ENCODE measurements at places on chromosomes 1 and 21.

GRCh38 chr1:115530407-115530806 is 111.4 kb upstream of the VANGL1 start:
- peak; percentile 67 for DNase-seq

GRCh38 chr21:34530261-34530660 is 18.3 kb upstream of the KCNE1 start:
- DNase-seq, result peak; percentile 85

- no peak for DNase-seq
Observed at GRCh38 chr1:214192825-214193643, 87.9 kb upstream of the SMYD2 start.

DNA sequence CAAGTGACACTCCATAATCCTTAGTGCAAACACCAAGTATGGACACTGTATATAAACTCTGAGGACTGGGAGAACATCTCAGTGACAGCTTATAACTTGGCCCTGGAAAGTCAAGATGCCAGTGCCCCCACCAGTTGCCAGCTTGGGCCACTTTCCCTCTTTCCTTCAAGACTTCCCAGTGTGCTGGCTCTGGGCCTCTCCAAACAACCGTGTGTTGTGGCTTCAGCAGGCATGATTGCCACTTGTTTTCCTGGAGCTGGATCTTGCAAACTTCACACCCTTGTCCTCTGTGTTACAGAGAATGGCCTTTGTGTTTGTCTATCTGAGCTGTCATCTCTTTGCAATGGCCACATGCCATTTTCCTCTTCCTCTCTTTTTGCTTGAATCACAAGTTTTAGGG is 37.0 kb downstream of the CCDC185 start:
- no peak for DNase-seq

GRCh38 chr1:221098471-221099405 is 219.5 kb downstream of the HLX start:
- DNase-seq, result no peak

DNA sequence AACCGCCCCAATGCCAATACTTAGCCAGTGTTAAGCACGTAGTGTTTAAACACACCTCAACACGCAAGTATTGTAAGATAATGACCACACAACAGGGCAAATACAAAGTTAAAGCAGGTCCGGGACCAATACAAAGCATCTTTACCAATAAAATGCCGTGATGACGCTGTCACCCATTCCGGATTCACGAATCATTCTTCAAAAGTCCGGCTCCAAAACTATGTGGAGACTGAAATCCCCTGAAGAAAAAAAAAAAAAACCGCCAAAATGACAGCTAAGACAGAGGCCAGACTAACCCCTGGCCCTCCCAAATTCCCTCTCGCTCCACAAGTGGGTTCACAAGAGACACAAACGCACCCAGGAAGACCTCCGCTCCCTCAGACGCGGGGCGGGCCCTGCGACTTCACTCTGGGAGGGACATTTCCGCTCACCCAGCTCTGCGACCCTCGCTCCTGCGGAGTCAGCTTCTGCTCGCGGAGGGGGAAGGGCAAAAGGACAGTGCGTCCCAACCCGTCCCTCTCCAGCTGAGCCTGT is 625 bp upstream of the DARS2 start:
- DNase-seq, result no peak

DNA sequence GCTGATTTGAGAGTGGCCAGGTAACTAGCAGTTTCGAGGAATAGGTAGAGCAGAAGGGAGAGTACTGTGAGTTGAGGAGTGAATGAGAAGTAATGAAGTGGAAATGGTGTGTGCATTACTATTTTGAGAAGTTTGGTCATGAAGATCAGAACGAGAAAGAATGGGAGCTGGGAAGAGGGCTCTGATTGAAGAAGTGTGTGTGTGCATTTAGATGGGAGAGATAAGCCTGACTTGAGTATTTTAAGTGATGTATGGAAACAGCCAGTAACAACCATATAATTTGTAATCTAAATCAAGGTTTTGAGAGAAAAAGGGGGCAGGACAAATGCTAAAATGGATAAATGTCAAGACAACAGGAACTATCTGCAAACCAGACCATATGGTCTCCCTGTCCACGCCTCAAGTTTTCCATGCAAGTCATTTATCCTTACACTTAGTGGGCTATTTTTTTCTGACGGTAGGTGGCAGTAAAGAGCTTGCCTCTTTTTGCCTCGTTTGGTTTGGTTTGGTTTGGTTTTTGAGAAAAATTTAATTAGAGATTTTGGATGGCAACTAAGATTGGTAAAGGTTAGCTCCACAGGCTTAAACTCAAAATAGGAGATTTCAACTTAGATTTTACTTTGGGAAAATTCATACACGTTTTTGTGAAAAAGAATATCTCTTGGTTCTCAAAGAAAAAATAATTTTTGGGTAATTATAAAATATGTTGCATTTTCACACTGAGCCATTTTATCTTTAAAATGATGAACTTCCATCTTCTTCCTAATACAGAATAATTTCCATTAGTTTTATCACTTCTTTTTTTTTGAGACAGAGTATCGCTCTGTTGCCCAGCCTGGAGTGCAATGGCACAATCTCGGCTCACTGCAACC is 9.5 kb upstream of the B3GALNT2 start:
- no peak for DNase-seq

DNA sequence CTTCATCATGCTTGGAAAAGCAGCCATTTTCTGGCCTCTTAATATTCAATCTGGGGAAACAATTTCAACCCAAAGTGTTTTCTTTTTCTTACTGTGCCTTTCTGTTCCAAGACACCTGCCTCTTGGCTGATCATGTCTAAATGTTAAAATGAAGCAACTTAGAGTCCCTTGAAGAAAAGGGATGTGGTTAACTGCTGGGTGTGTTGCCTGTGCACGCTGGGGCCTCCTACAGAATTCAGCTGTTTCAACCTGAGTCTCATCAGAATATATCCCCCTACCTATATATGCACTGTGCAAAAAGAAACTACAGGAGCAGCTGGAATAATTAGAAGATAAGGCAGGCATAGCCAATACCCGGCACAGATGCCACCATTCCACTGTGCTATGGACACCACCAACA is 222.0 kb downstream of the OMA1 start:
- DNase-seq, result no peak

DNA sequence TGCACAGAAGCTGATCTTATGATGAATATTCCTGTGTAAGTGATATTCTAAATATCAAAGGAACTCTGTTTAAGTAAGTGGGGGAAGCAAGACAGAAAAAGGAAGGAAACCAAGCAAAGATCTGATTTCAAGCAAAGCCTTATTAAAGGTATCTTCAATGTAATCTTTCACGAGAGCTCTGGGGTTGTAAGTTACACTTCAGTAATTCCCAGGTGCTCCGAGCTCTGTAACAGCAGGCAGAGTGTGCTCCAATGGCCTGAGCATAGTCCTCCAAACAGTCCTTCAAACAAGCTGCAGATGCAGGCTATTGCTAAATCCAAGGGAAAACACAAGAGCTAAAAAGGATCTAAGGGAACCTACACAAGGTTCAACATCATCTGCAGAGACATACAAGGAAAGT is 949.7 kb upstream of the TMPRSS15 start:
- no peak for DNase-seq

DNA sequence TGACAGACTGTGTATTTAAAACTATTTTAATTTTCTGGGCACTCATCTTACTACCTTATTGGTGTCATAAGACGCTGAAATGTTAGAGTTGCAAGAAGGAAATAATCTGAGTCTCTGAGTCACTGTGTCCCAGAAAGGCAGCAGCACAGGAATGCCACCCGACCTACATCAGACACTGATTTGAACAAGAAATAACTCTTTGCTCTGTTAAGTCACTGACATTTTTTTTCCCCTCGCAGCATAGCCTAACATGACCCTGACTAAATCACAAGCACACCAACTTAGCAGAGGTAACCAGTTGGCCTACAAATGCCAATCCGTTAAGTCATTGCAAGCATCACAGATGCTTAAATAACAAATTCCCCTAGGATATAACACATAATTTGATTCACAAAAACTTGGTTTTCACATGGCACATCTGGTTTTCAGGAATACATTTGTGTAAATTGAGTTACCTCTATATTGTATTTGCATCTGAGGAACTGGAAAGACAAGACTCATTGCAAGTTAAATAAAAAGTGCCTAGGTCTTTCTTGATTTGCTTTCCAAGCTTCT is 349.1 kb downstream of the SEC16B start:
- DNase-seq, result peak; percentile 12

GRCh38 chr1:938088-938683 is 14.5 kb downstream of the SAMD11 start:
- DNase-seq, result no peak

- no peak for DNase-seq
Observed at GRCh38 chr1:69967245-69967766, 238.1 kb downstream of the LRRC40 start.

- DNase-seq, result no peak
Observed at GRCh38 chr1:179016706-179017382, 8.8 kb upstream of the FAM20B start.

GRCh38 chr1:236067854-236068454 is 3.1 kb upstream of the NID1 start:
- DNase-seq, result no peak

DNA sequence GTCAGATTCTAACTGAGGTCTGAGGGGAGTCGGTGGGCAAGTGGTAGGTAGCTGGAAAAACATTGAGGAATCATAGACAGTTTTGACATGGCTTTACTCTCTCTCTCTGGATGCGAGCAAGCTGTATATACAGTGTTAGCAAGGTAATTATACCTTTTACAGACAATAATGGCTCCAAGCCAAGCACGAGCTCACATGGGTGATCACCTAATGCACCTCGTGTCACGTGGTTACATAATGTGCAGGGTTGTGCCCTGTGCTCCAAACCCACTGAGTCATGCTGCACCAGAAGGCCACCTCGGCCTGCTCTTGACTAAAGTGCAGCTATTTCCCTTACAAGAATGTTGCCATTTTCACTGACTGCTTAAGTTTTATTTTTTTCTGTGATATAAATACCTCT is 7.6 kb upstream of the CLCA2 start:
- DNase-seq, result no peak

GRCh38 chr1:30700528-30701257 is 22.7 kb downstream of the MATN1 start:
- DNase-seq, result peak; percentile 30

- DNase-seq, result no peak
Observed at GRCh38 chr21:43877936-43878575, 13.0 kb downstream of the AGPAT3 start.

GRCh38 chr1:44405031-44405797 is at the start of gene RNF220:
TSS of gene RNF220 (plus strand) at chr1:44405255.
- peak; percentile 27 for DNase-seq

DNA sequence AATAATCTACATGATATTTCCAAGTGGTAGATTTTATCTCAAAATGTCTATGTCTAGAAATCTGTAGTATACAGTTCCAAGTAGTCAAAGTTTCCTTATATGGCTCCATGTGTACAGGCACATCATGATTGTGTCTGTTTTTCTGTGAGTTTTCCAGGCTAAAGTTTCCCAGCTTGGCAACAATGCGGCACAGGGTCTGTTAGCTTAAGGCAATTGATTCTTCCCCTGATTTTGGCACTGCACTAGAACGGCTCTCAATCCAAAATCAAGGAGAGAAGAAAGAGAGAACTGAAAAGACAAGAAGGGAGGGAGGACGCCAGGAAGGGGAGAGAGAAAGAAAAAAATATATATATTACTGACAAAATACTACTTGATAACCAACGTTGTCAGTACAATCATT is 193.9 kb upstream of the SNX7 start:
- no peak for DNase-seq

DNA sequence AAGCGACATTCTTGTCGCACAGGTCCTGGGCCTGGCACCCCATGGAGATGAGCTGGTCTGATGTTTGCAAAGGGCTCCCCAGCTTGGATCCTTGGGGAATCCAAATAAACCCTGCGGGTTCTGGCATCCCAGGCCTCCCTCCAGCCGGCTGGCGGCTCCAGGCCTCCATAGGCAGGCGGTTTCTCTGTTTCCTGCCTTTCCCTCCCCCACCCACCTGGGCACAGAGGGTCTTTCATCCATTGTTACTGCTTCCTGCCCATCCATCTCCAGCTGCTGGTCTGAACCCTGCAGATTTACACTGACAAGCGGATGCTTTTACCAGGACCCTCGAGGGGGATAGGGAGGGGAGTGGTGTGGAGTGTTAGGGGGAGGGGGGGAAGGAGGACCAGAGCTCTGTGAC is 39.1 kb upstream of the ID3 start:
- DNase-seq, result no peak

DNA sequence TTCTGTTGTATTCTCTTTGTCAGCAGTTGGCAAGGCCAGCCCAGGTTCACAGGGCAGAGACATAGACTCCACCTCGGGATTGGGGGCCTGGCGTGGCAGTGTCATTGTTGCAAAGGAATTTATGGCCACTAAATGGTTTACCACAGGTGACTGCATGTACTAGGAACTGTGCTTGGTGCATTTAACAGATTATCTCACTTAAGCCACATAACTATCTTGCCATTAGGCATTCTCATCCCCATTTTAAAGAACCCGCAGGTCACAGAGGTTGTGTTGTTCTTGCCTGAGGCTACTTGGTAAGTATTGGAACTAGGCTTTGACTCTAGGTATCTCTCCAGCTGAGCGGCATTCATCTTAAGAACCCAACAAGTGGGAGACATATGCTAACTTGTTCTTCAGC is 9.7 kb downstream of the TLCD4 start:
- no peak for DNase-seq

GRCh38 chr1:197810812-197811211 is 35.5 kb upstream of the DENND1B start:
- no peak for DNase-seq

GRCh38 chr1:76154206-76154956 is 79.8 kb downstream of the ST6GALNAC3 start:
- peak; percentile 40 for DNase-seq

DNA sequence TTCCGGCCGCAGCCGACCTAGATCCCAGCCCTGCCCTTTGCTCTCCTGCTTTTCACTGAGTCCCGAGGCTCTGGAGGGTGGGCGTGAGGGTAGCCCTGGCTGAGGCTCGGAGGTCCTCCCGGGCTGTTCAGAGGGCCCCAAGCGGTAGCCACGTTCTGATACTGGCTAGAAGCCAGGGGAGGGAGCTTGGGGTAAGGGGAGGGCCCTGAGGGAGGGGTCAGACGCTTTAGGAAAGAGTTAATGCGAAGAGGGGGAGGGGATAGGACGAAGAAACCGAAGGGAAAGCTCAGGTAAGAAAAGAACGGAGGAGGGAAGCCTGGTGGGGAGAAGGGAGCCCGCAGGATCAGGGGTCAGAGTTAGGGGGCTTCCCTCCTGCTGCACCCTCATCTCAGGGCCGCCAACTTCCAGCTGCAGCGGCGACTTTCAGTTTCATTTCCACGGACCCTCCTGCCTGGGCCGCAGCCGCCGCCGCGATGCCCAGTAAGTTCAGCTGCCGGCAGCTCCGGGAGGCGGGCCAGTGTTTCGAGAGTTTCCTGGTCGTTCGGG is at the start of gene MOV10:
TSS of gene MOV10 (plus strand) at position 220 of the 546 bp plus-strand sequence. CDS start at position 474, 254 bp downstream.
- peak; percentile 55 for DNase-seq

GRCh38 chr1:152448095-152448494 is 34.0 kb upstream of the CRNN start:
- DNase-seq, result no peak

DNA sequence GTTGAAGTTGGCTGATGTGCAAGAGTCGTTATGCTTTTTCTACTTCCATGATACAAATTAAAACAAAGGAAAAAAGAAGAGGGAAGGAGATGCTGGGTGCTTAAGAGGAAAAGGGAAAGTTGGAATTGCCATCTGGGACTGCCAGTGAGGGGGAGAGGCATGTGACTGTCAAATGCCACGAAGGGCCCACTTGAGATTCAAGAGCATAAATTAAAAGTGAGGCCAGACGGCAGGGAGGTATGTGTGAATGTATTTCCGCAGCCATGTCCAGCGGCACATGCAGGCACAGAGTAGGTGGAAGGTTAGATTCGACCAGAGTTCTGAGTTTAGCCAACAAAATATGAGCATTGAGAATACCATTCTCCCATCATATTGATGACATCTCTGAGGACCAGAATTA is 32.0 kb downstream of the NFASC start:
- no peak for DNase-seq

Data from fibroblast of skin of left biceps (primary cell).